T-helper 1 cell (primary cell): ENCODE measurements at places on chromosomes 16 and 17.

GRCh38 chr17:66689221-66689620, 145.7 kb upstream of the CACNG5 start:
- no peak for DNase-seq

- no peak for DNase-seq
These were observed 109.9 kb downstream of the GNAO1 start for GRCh38 chr16:56300891-56301850.

DNA sequence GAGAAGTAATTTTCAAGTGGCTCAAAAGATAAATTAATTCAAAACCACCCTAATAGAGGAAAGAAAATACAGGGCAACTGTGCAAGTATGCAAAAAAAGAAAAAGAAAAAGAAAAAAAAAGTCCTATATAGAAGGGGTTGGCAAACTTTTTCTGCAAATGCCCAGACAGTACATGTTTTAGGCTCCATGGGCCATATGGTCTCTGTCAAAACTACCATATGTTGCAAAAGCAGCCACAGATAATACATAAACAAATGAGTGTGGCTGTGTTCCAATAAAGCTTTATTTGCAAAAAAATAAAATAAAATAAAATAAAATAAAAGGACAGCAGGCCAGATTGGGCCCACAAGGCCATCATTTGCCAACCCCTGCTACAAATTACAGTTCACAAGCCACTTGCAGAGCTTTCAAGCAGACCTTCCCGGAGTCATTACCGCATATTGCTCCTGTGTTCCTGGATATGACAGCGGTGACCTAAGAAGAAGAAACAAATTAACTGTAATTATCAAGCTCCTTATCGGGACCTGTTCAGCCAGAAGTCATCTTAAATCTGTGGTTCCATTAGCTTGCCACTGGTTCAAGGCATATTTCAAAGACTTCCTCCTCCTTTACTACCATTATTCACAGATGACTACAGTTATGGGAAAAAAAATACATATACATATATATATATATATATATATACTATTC, 15.9 kb downstream of the ZC3H7A start:
- no peak for DNase-seq

- DNase-seq: peak; percentile 76
These were observed 8.6 kb downstream of the LGALS3BP start for GRCh38 chr17:78970834-78971755.

- DNase-seq: no peak
These were observed 3.9 kb upstream of the CCDC57 start for GRCh38 chr17:82216301-82217119.

DNA sequence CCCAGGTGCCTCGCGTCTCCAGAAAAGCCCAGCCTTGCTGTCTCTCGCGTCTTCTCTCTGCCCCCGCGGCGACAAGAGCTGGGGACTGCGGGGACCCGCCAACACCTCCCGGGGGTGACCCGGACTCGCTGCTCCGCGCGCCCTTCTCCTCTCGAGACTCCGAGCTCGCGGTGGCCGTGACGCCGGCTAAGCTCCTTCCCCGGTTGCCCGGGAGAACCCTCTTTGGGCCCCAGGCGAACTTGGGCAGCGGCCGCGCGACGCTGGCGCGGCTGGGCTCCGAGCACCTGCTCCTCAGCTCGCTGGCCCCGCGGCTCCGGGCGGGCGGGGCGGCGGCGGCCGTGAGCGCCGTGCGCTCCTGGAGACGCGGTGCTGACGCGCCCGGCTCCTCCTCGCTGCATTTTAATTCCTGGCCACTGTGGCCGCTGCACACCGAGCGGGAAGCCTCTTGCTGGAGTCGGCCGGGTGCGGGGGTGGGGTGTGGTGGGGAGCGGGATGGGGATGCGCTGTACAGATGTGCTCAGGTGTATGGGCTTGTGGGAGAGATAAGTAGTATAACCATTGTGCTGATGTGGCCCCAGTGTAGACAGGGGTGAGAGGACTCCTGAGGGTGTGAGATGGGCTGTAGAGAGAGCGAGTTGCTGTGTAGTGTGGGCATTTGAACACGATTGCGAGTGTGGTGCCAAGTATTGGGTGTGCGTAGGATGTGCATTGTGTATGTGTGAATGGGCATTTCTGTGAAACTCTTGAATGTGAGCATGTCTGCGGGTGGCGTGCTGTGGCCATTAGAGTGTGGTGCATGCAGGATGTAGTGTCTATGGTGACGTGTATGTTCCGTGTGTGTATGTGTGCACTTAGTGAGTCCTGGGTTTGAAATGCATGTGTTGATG, at the start of gene ASIC2:
Gene ASIC2, minus strand, starts transcription at position 315 of the 887 bp plus-strand sequence.
- DNase-seq: no peak

- DNase-seq: no peak
These were observed 1.8 kb upstream of the RASD1 start for GRCh38 chr17:17497845-17498520.

GRCh38 chr16:24497440-24497839, 41.9 kb upstream of the RBBP6 start:
- no peak for DNase-seq

GRCh38 chr17:45306623-45307022, 10.2 kb downstream of the MAP3K14 start:
- no peak for DNase-seq
